ENCODE measurements at places on chromosomes 7 and 10.

DNA sequence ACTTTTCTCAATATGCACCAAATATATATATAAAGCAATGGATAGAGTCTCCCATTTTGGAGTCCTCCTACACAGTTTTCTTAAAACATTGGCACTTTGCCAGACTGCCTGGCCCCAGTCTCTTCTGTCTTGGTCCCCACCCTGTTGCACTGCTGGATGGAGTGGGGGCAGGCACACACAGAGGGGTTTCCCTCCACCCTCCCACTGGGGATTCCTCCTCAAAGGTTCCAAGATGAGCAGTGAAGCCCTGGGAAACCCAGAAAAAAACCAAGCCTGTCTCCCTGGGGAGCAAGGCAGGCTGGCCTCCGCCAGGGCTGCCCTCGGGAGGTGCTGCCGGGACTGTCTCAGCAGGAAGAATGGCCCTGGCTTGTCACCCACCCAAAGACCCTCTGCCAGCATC is 68.0 kb downstream of the SH3PXD2A start:
- H3K27ac ChIP-seq, result no peak overlapping the region
- peaks cover 7% of the 10 kb centered on the region for H3K4me1 ChIP-seq
- no peaks in the 10 kb centered on the region for H3K36me3 ChIP-seq
- no peak overlapping the region for H3K4me3 ChIP-seq
- DNase-seq, result no peak

- H3K27ac ChIP-seq, result no peak overlapping the region
- H3K36me3 ChIP-seq, result no peaks in the 10 kb centered on the region
- H3K27me3 ChIP-seq, result no peaks in the 10 kb centered on the region
- H3K4me3 ChIP-seq, result no peak overlapping the region
Observed at GRCh38 chr7:491958-492713, 27.5 kb downstream of the PDGFA start.

DNA sequence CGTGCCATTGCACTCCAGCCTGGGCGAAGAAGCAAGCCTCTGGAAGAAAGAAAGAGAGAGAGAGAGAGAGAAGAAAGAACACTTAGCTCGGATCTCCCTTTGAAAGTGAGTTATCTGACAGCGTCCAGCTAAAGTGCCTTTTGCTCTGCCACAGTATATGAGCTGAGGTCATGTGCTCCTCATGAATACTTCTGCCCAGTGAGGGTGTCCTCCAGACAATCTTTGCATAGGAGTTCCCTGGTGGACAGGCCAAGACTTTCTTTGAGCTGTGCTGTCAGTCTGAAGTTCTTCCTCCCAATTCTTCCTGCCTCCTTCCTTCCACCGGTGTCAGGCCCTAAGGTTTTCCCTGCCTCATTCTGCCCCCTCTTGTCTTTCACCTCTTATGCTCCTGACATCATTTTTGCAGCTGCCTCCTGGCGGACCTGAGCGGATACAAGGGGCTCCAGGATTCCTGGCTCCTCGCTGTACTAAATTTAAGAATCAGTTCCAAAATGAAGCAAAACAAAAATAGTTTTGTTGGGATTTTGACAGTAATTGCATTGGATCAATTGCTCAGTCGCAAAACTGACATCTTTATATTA is 31.9 kb downstream of the XRCC2 start:
- H3K4me3 ChIP-seq, result no peak overlapping the region
- DNase-seq, result no peak
- H3K4me1 ChIP-seq, result no peaks in the 10 kb centered on the region
- no peaks in the 10 kb centered on the region for H3K27me3 ChIP-seq

- no peak overlapping the region for H3K27ac ChIP-seq
- H3K4me3 ChIP-seq, result no peak overlapping the region
- H3K27me3 ChIP-seq, result no peaks in the 10 kb centered on the region
- no peak for DNase-seq
Observed at GRCh38 chr7:65812281-65812680, 60.6 kb upstream of the VKORC1L1 start.

DNA sequence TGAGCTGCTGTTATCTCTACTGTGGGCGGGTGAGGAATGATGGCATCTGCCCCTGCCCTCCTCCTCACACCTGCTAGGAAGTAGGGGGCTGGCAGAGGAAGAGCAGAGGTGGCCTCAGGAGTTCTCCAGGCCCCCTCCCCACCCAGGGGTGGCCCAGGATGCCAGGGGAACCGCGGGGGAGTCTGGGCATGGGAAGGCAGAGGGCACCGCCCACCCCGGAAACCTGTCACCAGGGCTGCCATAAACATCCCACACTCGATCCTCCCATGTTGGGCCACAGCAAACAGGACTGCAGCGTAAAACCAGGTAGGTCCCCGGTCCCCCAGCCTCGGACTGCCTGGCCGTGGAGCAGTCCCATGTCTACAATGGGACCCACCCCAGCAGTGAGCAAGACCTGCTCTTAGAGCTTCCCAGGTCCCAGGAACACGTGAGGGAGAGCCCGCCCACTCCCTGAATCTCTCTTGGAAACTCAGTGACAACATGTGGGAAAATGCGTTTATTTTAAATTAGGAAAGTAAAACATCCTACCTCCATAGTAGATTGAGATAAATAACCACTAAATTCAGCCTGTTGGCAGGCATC is 23.4 kb downstream of the EBF3 start:
- H3K4me3 ChIP-seq, result no peak overlapping the region
- no peak overlapping the region for H3K27ac ChIP-seq
- H3K27me3 ChIP-seq, result peaks cover 4% of the 10 kb centered on the region
- H3K4me1 ChIP-seq, result no peaks in the 10 kb centered on the region
- DNase-seq, result no peak

DNA sequence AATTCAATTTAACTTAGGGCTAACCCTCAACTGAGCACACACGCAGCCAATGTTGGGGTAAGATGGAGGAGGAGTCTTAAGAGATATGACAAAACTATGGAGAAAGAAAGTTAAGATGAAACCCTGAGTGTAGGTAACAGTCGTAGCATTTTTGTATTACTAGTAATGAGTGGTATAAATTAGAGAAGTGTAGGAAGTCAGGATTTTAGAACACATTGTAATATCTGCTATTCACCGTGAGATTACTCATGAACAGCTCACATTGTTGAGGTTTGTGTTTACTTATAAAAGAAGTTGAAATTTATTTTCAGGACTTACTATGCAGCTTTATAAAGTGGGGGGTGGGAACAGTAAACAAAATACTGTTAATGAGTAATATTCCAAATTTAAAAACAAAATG is 107.2 kb downstream of the ARHGAP21 start:
- DNase-seq, result no peak
- no peaks in the 10 kb centered on the region for H3K36me3 ChIP-seq
- H3K27ac ChIP-seq, result no peak overlapping the region
- H3K27me3 ChIP-seq, result no peaks in the 10 kb centered on the region

DNA sequence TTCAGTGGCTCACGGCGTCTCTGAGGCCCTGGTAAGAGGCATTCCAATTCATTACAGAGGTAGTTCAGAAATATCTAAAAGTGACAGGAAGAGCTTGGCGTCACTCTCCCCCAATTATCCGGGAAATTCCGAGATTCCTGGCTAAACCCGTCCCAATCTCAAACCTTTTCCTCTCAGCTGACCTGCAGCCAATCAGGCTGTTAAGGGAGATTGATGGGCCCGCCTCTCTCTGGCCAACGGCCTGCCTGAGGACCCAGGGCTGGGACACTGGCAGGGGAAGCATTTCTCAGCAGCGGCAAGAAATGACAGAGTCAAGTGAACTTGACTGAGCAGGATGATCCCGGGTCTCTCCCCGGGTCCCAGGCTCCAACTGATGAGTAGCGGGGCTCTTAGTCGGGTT is 72.3 kb downstream of the EBF3 start:
- peaks cover 17% of the 10 kb centered on the region for H3K27me3 ChIP-seq
- H3K4me3 ChIP-seq, result no peak overlapping the region
- no peaks in the 10 kb centered on the region for H3K36me3 ChIP-seq
- DNase-seq, result no peak
- no peaks in the 10 kb centered on the region for H3K4me1 ChIP-seq

GRCh38 chr10:100442548-100442947 is 20.3 kb upstream of the WNT8B start:
- no peak overlapping the region for H3K27ac ChIP-seq
- no peaks in the 10 kb centered on the region for H3K27me3 ChIP-seq
- H3K36me3 ChIP-seq, result no peaks in the 10 kb centered on the region
- no peak for DNase-seq
- H3K4me3 ChIP-seq, result no peak overlapping the region

DNA sequence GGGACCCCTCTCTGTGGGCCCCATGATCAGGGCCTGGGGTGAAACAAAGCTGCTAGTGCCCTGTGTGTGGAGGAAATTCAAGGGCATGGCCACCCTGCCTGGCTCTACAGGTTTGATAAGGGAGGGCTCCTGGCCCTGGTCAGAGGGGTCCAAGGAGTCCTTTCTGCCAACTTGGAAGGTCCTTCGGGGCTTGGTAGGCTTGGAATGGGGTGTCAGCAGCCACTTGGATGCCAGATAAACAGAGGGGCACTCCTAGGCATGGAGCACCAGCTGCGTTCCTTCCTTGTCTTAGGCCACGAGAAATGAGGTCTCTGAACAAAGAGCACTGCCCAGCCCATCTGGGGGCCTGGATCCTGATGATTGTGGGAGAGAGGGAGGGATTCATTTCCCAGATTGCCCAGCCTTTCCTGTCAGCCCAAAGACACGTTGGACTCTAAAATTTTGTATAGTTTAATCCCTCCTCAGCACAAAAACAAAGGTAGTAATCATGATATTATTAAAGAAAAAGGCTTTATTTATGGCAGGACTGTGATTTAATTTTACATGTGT is 5.1 kb downstream of the MTURN start:
- H3K36me3 ChIP-seq, result no peaks in the 10 kb centered on the region
- no peak for DNase-seq
- peaks cover 8% of the 10 kb centered on the region for H3K4me1 ChIP-seq
- no peaks in the 10 kb centered on the region for H3K27me3 ChIP-seq
- no peak overlapping the region for H3K4me3 ChIP-seq
- H3K27ac ChIP-seq, result no peak overlapping the region

GRCh38 chr7:82028097-82028496 is 258.2 kb upstream of the HGF start:
- H3K4me3 ChIP-seq, result no peak overlapping the region
- H3K36me3 ChIP-seq, result no peaks in the 10 kb centered on the region
- H3K4me1 ChIP-seq, result peaks cover 13% of the 10 kb centered on the region
- H3K27ac ChIP-seq, result no peak overlapping the region
- no peaks in the 10 kb centered on the region for H3K27me3 ChIP-seq

- DNase-seq, result no peak
- H3K36me3 ChIP-seq, result no peaks in the 10 kb centered on the region
- no peak overlapping the region for H3K27ac ChIP-seq
- no peak overlapping the region for H3K4me3 ChIP-seq
- H3K4me1 ChIP-seq, result no peaks in the 10 kb centered on the region
Observed at GRCh38 chr7:7516156-7516555, 19.5 kb downstream of the COL28A1 start.

DNA sequence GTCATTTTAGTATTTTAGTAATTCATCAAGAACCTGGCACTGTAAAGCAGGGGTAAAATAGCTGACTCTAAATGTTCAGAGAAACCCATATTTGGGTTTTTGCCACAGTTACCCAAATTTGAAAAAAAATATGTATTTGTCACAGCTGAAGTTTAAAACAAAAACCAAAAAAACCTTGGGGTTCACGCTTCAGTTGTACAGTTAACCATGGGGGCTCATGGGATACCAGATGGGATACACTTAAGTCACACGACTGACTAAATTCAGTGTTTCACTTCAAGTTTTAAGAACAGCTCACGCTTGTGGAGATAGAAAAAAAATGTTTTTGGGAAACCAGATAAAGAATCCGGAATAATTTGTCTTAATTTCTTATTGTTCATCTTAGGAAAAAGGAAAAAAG is 2.1 kb downstream of the ARL3 start:
- DNase-seq, result peak; percentile 32
- peak overlapping the region; percentile 78 for H3K27ac ChIP-seq
- H3K36me3 ChIP-seq, result no peaks in the 10 kb centered on the region
- H3K4me1 ChIP-seq, result peaks cover 11% of the 10 kb centered on the region
